ENCODE measurements at places on chromosomes 4 and X.
A peak's percentile ranks its signal among the peaks of the same experiment; 100 is the strongest.

DNA sequence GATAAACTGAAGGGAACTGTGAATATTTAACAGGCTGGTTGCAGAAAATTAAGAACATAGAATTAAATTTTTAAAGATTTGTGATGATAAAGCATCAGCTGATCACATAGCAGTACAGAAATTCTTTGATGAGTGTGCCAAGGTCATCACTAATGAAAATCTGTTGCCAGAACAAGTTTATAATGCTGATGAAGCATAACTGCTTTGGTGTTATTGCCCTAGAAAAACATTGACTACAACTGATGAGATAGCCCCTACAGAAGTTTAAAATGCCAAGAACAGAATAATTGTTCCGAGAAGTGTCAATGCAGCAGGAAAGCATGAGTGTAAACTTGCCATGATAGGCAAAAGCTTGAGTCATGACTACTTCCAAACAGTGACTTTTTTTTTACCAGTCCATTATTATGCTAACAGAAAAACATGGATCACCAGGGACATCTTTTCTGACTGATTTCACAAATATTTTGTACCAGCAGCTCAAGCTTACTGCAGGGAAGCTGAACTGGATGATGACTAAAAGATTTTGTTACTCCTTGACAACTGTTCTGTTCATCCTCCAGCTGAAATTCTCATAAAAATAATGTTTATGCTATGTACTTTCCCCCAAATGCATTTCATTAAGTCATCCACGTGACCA is 1136.6 kb downstream of the FAT4 start:
- DNase-seq: no peak

DNA sequence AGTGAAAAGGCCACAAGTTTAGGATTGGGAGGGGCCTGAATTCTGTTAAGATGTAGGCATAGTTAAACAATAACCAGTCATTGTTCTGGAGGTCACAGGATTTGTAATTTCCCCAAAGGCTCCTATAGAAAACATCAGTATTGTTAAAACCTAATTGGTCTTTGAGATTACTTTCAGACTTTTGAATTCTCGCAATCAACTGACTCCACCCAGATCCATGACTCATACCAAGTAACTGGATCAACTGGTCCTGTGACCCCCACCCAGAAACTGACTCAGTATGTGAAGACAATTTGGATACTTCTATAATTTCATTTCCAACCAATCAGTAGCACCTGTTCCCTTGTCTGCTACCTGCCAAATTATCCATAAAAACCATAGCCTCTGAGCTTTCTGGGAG is 28.4 kb downstream of the MAGEB16 start:
- DNase-seq: no peak

GRCh38 chrX:154457491-154458115 is 478 bp upstream of the PLXNA3 start:
- DNase-seq: peak; percentile 53

GRCh38 chr4:143254491-143255226 is 69.9 kb downstream of the USP38 start:
- no peak for DNase-seq

GRCh38 chr4:3291969-3292570 is 751 bp upstream of the RGS12 start:
- DNase-seq: peak; percentile 27

GRCh38 chr4:92234393-92235176 is 69.2 kb upstream of the GRID2 start:
- no peak for DNase-seq

- DNase-seq: peak; percentile 4
Observed at GRCh38 chr4:94621491-94622080, 136.2 kb upstream of the BMPR1B start.

DNA sequence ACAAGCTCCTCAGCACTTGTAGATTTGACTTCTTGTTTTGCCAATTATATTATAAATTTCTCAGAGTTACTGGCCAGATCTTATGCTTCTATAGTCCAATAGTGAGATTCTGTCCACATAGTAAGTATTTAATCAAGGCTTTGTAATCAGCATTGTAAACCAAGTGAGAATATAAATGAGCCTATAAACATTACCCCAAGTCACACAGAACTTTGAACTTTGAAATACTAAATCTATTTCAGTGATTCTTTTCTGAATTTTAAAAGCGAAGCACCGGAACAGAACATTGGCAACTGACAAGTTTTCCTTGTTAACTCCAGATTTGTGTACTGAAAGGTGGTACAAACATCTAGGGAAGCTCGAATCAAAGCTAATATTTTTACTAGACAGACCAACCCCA is 37.2 kb downstream of the PPM1K start:
- no peak for DNase-seq

DNA sequence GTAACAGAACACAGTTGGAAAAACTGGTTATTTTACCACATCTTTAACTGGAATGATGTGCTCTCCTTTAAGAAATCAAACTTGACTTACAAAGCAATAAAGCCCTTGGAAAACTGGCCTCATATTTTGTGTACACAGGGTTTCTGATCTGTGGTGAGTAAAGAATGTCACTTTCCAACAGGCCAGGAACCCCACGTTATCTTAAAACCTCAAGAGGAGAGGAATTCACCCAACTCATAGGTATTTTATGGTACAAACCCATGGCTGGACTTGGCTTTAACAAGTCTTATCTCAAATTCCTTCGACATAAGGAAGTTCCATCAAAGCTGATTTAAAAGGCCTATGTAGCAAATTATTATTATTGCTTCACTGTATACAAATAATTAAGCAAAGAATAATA is 1735.1 kb downstream of the PCDH7 start:
- DNase-seq: no peak

DNA sequence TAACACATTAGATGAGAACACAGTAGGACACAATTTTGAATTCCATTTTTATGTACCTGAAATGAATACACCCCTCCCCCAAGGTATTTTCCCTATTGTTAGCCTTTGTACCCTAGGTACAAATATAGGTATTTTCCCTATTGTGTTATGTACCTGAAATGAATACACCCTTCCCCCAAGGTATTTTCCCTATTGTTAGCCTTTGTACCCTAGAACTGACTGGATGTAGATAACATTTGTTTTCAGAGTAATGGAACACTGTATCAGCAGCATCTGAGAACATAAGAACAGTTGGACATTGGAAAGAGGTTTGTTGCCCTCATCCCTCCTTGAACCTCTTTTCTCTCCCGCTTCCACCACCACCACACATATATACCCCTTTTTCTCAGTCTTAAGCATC is 37.6 kb downstream of the YIPF6 start:
- no peak for DNase-seq

DNA sequence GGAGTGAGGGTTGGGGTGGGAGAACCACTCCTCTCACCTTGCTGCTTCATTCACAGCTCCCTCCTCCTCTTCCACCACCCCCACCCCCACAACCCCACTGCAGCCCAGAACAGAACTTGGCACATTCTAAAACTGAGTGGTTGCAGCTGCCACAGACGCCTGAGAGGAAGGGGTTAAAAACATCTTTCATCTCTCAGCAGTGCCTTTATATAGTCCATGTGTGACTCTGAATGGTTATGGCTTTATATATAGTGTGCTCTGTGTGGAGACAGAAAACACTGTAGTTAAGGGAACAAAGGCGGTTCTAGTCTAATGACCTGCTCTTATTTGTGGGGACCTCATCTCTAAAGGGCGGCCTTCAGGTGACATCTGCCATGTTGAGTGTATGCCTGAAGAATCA is 144.8 kb downstream of the BCOR start:
- no peak for DNase-seq

- DNase-seq: no peak
Observed at GRCh38 chr4:163485589-163485988, 8.9 kb upstream of the TMA16 start.

DNA sequence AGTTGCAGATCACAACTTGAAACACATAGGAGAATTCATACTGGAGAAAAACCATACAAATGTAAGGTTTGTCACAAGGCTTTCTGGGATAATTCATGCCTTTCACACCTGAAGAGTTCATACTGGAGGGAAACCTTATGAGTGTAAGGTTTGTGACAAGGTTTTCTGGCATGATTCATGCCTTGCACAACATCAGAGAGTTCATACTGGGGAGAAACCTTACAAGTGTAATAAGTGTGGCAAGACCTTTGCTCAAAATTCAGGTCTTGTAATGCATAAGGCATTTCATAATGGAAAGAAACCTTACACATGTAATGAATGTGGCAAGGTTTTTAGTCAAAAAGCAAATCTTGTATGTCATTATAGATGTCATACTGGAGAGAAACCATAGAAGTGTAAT is 58.8 kb upstream of the ENPEP start:
- DNase-seq: no peak

DNA sequence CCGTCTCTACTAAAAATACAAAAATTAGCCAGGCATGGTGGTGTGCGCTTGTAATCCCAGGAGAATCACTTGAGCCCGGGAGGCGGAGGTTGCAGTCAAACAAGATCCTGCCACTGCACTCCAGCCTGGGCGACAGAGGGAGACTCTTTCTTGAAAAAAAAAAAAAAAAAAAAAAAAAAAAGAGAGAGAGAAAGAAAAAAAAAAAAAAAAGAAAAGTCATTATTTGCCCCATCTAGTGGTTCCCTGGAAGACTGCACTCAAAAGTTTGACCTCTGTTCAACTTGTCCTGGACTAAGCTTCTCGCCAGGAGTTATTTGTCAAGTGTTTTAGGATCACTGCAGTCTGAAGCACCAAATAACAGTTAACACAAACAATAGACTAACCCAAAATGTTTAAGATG is 45.3 kb upstream of the KCTD8 start:
- no peak for DNase-seq

DNA sequence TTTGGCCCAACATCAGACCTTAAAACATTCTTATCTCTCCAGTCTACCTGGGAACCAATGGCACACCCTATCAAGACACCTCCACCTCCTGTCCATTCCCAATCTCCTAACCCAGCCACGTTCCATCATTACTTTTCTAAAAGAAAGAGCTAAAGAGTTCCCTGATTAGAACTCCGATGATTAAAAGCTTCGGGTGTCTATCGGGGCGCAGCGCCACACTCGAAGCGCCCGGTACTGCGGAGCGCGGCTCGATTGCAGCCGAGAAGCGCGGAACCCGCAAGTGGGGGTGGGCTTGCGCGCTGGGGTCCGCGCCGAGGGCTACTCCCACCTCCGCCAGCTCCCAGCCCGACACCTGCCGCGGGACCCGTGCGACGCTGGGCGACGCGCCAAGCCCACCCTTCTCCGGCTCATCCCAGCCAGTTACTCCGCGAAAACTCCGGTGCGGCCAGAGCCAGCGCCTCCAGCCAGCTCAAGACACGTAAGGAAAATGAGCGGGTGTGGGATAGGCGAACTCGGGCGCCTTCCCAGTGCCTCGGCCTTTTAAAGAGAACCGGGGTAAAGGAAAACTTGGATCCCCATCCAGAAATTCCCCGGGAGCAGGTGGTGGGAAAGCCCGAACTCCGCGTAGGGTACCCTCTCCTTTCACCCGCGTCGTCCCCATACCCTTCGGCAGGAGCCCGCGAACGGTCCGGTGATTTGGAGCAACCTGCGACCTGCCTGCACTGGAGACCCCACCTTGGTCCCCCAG is 593 bp downstream of the NPY1R start:
- DNase-seq: no peak

DNA sequence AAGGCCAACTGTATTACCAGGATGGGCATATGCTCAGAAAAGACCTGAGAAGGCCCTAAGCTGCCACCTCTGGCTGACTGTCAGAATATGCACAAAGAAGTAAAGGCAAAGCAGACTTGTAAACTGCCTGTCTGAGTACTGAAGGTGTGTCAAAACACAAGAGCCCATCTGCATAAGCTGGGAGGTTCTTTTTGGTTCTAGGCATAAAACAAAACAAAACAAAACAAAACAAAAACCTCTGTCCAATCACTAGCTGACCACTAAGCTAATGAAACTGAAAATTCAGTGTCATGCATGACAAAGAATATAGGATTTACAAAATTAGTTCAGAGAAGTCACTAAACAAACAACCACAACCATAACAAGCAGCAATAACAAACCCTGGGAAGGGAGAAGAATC is 20.6 kb downstream of the SH3D19 start:
- no peak for DNase-seq

DNA sequence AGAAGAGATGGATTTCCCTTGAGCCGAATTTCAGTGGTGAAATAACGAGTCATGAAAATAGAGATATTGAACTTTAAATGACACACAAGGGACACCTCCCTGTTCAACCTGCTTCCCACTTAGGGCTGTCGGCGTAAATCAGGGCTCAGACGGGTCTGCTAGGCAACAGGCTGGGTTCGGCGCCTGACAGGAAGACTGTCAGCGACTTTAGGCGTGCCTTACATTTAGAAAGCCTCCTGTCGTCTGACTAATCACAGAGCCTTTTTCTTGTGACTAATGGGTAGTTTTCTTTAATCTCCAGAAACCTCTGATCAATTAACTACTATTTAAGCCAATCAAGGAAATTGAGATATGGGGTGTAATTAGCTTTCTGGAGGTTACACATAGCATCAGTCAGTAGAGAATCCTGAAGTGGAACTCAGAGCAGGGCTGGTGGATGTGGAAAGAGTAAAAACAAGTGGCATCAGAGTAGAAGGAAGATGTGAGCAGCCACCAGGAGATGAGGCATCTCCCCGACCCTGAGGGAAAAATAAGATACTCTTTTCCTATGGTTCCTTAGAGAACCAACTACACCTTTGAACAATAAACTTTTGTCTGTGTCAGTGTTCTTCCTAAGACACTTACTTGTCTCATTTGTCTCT is 86.2 kb upstream of the HS3ST1 start:
- no peak for DNase-seq

Measured in activated naive CD8-positive, alpha-beta T cell treated with anti-CD3 and anti-CD28 coated beads, Interleukin-2, amount 50 U/mL, for 24 hours (primary cell).